ENCODE measurements at places on chromosomes 13 and 19.
A peak's percentile ranks its signal among the peaks of the same experiment; 100 is the strongest.

- DNase-seq: peak; percentile 46
These were observed 83.5 kb upstream of the FNDC3A start for GRCh38 chr13:48892053-48892687.

- no peak for DNase-seq
These were observed 26.6 kb upstream of the GSX1 start for GRCh38 chr13:27765650-27766049.

- no peak for DNase-seq
These were observed 78.5 kb upstream of the PCDH8 start for GRCh38 chr13:52926971-52927370.

DNA sequence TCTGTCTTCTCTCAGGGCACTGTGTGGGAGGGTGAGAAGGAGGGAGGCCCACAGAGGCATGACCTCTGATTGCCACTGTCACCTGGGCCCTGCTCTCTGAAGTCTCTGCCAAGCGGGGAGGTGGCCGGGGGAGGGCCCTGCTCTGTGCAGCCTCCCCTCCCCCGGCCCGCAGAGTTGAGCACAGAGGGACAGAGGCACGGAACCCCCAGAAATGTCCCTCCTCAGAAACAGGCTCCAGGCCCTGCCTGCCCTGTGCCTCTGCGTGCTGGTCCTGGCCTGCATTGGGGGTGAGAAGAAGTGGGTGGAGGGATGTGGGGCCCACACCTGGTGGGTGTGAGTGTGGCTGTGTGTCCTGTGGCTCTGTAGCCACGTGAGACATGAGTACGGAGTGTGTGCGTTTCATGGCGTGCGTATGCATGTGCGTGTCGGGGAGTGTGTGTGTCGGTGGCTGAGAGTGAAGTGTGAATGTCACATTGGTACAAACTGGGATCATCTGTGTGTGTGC is at the start of gene APOC4:
Gene APOC4 (plus strand): TSS at position 171 of the 505 bp plus-strand sequence. CDS start 41 bp downstream, at position 212.
- DNase-seq: no peak

DNA sequence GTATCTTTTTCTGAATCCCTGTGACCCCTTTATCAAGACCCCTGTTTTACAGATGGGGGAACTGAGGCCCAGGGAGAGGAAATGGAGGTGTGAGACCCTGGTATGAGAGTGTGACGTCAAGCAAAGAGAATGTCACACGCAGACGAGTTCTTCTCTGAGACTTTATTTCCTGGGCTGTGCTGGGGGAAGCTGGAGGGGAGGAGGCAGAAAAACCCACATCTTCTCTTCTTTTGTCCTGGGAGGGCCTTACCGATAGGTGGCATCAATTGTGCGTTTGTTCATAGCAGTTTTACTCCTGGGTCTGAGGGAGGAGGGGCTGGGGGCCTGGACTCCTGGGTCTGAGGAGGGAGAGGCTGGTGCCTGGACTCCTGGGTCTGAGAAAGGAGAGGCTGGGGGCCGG is 4.9 kb upstream of the KLK15 start:
- DNase-seq: no peak

DNA sequence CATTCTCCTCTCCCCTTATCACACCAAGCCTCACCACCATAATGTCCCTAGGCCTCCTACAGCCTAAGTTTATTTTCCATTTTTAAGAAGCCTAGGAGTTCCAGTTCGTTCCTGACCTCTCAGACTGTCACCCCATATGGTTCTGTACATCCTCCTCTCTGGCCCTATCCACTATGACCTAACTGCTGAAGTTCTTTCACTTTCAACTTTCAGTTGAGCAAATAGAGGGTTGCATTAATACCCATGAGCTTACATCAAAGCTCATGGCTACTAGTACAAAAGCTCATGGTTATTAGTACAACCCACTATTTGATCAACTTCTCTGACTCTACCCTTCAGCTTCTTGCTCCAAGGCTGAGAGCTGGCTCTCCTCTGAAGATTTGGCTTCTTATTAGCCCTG is 72.9 kb downstream of the FGF14 start:
- DNase-seq: no peak

DNA sequence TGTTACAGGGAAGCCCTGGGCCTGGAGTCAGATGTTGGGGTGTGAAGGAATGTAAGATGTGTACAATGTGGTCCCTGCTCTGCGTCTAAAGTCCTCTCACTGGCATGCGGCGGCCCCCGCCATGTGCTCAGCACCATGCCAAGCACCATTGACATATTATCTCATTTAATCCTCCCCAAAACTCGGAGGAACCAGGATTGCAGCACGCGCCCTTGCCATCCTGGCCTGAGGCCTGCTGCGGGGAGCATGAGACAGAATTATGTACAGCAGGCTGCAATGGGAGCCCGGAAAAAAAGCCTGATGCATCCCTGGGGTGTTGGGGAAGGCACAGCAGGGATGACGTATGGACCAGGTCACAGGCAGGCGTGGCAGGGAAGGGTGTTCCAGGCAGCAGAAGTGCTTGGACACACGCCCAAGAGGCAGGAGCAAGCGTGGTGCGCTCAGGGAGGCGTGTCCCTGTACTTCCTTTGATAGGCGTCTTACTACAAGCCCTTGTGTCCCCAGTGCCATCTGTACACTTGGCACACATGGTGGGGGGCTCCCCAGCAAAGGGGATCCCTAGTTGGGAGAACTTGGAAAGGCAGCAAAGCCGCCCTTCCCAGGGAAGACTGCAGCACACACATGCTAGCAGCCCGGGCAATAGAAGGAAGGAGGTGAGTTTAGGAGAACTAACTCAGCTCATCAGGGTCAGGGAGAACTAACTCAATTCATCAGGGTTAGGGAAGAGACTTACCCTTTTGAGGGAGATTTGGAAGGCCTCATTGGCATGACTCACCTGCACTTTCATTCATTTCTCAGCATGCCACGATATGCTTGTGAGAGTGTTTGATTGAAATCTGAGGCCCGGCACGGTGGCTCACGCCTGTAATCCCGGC is 3.4 kb downstream of the EVI5L start:
- peak; percentile 84 for DNase-seq

- DNase-seq: no peak
These were observed 80.5 kb downstream of the GADD45B start for GRCh38 chr19:2556221-2557092.

DNA sequence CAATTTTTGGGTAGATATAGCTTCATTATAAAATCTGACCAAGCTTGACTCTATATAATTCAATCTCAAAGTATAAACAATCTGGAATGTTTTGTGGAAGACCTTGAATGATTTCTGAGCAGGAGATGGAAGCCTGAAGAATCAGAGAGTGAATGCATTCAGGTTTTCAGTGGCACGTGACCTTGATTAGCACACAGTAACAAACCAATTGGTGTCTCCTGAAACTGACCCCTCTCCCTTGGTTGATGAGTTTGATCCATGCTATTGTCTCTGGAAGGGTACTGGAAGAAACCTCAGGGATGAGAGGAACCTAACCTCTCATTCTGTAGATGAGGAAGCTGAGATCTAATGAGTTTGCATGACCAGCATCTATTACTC is 39.6 kb downstream of the PCDH8 start:
- DNase-seq: no peak

DNA sequence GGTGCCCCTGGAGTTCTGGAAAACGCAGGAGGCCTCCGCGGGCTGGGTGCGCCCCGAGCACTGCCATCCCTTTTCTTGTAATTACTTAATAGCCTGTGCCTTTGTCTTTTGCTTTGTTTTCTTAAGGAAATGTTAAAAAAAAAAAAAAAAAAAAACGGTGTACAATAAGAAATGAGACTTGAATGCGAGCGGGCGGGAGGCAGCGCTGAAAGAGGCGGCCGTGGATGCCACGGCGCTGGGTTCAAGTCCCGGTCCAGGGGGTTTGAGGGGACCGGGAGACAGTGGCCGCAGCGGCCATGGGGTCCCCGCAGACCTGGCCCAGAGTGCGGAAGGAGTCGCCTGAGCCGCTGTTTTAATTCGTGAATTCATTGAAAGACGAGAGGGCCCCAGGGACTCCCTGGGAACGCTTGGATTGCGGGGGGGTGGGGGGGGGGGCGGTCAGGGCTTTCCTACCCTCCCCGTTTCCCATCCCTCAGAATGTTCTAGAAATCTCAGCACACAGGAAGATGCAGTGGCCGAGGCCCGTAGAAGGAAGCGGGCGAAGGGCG is 349.2 kb upstream of the ARGLU1 start:
- no peak for DNase-seq

- peak; percentile 8 for DNase-seq
These were observed 985.6 kb downstream of the SLITRK5 start for GRCh38 chr13:88656751-88657150.

GRCh38 chr13:98576963-98577835 is at the start of gene STK24:
STK24 (minus strand) TSS chr13:98577107; CDS start chr13:98576786, 321 bp downstream.
- DNase-seq: peak; percentile 80

DNA sequence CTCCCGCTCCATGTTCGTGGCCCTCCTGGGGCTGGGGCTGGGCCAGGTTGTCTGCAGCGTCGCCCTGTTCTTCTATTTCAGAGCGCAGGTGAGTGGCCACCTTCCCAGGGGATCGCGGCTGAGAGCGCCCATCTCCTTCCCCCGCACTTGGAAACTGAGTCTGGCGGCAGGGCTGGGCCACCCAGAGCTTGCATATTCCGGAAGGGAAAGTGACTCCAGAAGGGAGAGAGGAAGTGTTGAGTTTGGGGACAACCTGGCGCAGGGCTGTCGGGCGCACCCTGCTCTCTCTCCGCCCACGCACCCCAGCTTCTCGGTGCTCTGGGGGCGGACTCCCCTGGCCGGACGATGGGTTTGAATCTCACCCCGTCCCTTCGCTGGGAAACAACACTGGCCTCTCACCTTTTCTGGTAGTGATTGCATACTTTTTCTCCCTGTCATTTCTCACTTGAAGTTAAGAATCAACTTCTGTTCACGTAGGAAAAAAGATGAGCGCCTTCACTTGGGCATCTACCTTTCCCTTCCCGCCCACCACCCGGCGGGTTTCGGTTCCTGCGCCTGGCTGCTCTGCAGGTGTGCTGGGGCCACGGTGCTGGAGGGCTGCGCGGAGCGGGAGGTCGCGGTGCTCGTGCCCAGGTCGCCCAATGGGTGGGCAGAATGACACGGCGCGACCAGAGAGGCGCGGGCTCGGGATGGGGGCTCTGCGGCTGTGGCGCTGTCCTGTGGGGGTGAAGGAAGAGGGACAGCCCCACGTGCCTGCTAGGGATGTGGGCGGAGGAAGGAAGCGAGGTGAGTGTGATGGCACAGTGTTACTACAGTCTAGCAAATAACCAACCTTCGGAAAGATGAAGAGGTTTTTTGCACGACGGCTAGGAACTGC is 721 bp downstream of the TNFSF11 start:
- no peak for DNase-seq

DNA sequence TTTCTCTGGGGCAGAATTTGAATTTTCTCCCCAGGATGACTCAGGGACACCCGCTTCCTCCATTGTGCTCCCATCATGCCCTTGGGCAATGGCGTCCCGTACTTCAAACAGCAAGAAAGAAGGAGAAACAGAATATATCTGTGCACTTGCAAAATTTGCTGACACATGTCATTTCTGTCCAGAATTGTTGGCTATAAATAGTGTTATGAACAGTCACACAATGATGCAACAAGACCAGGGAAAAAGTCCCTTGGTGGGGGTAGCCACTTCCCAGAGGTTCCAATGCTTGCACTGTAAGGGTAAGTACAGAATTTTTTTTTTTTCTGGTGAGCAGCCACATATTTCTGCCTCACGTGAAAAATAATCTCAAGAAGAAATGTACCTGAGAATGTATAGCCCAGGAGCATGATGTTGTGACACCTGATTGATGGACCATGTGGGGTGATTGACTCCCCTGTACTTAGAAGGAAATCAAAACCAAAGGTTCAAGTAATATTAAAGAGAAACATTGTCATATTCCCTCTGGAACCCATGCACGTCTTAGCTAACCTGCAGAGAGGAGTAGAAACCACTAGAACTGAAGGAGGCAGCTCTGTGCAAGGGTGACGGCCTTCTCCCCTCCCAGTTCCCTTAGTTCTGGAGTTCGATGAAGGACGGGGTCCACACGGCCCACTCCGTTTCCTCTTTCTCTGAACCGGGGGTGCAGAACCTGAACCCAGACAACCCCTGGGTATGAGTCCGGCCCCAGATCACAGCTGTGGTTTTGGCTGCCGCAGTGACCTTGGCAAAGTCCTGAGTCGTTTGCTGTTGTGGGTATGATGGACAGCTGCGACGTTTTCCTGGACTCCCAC is 9.3 kb upstream of the LAIR1 start:
- no peak for DNase-seq

DNA sequence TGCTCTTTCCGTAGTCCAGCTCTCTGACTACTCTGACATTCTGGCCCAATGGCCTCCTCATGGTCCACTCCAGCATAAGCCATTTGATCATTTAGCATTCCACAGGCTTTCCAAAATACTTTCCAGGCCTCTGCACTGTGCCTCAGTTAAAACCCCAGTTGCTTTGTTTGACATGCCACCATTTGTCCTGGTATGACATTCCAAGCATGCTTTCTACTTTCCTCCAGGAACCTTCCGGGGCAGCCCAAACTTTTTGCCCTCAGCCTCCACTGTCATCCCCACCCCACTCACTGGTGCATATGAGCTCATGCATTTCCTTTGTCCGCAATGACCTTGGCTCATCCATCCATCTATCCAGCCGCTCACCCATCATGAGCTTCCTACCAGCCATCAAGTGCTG is 41.8 kb upstream of the WASF3 start:
- no peak for DNase-seq

- no peak for DNase-seq
These were observed 194.1 kb downstream of the USP12 start for GRCh38 chr13:26977541-26977940.

DNA sequence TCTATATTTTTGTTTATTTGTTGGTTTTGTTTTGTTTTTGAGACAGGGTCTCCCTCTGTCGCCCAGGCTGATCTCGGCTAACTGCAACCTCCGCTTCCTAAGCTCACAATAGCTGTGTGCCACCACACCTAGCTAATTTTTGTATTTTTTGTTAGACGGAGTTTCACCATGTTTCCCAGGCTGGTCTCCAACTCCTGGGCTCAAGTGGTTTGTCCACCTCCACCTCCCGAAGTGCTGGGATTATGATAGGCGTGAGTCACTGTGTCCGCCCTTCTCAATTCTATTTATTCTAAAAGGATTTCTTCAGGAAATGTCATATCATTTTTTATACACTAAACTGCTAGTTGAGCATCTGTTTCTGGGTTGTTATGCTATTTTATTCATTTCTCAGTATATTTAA is 1206.0 kb downstream of the OLFM4 start:
- DNase-seq: no peak

All from PC-9 (cell line).